ENCODE measurements at places on chromosomes 3 and 15. TPM values are rescaled to one million over a fixed set of nuclear protein-coding genes. Genes with fewer than 3 reads are reported as not detected.

DNA sequence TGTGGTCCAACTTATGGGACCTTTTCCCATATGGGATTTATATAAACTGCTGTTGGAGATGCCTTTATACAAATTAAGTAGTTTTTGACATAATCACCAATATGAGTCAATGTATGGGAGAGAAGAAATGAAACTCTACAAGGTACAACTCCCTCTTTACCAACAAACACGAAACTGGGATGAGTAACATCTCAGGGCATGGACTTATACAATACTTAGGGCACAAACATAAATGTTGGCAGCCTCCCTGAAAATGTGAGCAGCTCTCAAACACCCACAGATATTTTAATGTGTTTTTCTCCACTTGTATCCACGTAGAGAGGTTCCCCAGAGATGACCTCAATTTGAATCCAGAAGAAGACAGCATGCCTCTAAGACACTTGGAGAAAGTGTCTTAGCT, 161.6 kb downstream of the MAGI1 start:
- no peak overlapping the region for H3K27ac ChIP-seq
- no peak for DNase-seq
- H3K36me3 ChIP-seq, result no peaks in the 10 kb centered on the region
- H3K27me3 ChIP-seq, result no peaks in the 10 kb centered on the region
- no peaks in the 10 kb centered on the region for H3K4me1 ChIP-seq

DNA sequence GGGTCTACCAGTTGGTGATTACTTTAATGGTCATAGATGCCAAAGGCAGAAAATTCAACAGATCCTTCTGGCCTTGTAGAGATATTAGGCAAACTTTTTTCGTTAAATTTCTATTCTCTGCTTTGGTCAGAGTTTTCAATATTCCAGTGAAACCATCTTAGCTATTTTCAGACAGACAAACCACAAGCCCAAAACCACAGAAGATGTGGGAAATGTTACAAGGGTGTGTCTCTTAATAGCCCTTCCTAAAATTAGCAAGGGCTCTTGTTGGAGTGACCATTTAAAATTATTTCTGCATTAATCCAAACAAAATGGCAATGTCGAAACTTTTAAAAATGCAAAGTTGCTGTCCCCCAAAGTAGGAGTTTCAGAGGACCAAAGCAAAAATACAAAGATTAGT, 102.8 kb downstream of the ARRDC4 start:
- DNase-seq, result no peak
- no peak overlapping the region for H3K4me3 ChIP-seq
- no peak overlapping the region for H3K27ac ChIP-seq

DNA sequence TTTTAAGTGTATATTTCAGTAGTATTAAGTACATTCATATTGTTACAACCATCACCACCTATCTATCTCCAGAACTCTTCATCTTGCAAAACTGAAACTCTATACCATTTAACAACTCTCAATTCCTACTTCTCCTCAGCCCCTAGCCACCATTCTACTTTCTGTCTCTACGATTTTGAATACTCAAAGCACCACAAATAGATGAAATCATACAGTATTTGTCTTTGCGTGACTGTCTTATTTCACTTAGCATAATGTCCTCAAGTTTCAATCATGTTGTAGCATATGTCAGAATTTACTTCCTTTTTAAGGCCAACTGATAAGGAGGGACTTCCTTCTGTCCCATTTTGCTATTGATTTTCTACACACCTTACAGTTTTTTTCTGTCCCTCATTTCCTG, 593.3 kb downstream of the FHIT start:
- no peaks in the 10 kb centered on the region for H3K27me3 ChIP-seq
- no peak for DNase-seq
- no peaks in the 10 kb centered on the region for H3K36me3 ChIP-seq
- H3K4me3 ChIP-seq, result no peak overlapping the region

GRCh38 chr15:71730277-71731144, 79.8 kb upstream of the NR2E3 start:
- DNase-seq, result no peak
- H3K36me3 ChIP-seq, result no peaks in the 10 kb centered on the region
- peaks cover 2% of the 10 kb centered on the region for H3K4me1 ChIP-seq
- no peak overlapping the region for H3K4me3 ChIP-seq

The SLC22A13 gene
- total RNA-seq, result 0.61 TPM

Measured in activated naive CD8-positive, alpha-beta T cell treated with anti-CD3 and anti-CD28 coated beads, Interleukin-2, amount 10 ng/mL, durations not matched to agents 7 days and 5 days (primary cell).